Stimulated activated CD8-positive, alpha-beta memory T cell treated with anti-CD3 and anti-CD28 coated beads, Interleukin-2, amount 100 ng/mL, for 48 hours (primary cell): ENCODE measurements at places on chromosomes 2 and 18.

GRCh38 chr2:49033394-49034185 lies 120.7 kb downstream of the FSHR start:
- no peak for DNase-seq

GRCh38 chr2:20557635-20558034 lies 93.3 kb downstream of the HS1BP3 start:
- no peak for DNase-seq

DNA sequence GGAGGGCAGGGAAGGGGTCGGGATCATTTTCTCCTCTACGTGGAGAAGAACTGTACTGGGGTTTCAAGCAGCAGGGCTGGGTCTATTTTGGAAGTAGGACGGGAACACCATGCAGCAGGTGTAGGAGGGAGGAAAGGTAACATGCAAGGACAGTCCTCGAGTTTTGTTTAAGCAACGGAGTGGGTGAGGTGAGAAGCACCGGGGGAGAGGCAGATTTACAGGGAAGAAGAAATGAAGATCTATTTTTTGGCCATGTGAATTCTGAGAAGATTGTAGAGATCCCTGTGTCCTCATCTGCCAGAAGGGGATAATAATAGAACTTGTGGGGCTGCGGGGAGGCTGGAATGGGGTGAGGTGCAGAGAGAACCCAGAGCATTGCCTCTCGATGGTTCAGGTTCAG lies 85.6 kb downstream of the INPP5D start:
- no peak for DNase-seq

- DNase-seq, result no peak
Observed at GRCh38 chr2:190357600-190357999, 14.2 kb downstream of the INPP1 start.

- no peak for DNase-seq
Observed at GRCh38 chr2:188668017-188668680, 306.0 kb upstream of the COL3A1 start.

GRCh38 chr2:114219456-114219855 lies 223.0 kb upstream of the DPP10 start:
- no peak for DNase-seq

DNA sequence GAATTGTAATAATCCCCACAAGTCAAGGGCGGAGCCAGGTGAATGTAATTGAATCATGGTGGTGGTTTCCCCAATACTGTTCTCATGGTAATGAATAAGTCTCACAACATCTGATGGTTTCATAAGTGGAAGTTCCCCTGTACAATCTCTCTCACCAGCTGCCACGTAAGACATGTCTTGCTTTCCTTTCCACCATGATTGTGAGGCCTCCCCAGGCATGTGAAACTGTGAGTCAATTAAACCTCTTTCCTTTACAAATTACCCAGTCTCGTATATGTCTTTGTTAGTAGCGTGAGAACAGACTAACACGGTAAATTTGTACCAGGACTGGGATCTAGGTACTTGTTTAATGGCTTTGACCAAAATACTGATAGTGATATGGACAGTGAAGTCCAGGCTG lies 744.3 kb upstream of the REG3G start:
- no peak for DNase-seq

- DNase-seq, result no peak
Observed at GRCh38 chr2:235868224-235868623, 300.0 kb downstream of the GBX2 start.

DNA sequence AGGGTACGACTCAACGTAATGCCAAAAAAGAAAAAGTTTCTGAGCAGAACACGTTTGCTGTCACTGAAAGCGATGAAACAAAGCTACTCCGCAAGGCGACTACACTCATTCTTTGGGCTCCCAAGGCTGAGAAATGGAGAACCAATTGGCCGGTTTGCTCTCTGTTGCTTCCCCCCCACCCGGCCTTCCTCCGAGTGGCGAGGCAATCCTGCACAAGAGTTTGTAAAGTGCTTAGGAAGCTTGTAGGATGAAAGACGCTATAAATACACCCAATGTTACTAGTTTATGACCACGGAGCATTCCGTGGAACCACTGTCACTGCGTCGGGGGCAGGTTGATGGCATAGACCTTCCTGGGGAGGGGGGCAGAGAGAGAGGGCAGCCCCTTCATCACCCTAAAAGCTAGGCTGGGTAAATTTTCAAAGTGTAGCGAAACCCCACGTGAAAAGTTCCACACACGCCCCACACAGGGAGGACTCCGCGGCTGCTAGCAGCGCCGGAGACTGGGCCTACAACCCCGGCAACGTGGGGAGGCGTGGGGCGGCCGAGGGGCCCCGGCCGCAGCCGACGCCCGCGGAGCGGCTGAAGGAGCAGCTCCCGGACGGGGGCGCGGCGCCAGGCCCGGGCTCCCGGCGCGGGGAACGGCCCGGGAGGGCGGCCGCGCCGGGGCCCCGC lies 915 bp downstream of the CUL3 start:
- DNase-seq, result peak; percentile 3

DNA sequence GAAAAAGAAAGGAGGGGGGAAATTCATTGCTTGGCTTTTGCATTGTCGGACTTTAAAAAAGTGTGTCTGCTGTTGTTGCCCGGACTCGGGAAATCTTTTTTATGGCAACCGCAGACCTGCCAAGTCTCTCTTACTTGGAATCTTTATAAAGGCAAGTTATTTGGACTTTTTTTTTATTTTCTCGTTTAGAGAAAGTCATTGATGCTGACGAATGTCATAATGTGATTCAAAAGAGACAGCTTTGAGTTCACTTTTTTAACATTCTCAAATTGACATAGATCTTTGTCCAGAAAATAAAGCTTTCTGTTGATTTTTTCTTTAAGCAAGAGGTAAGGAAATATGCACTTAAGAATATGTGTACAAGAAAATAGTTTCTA lies 651 bp upstream of the ZNF521 start:
- no peak for DNase-seq

GRCh38 chr2:88656690-88657089 lies 29.4 kb upstream of the EIF2AK3 start:
- DNase-seq, result no peak

- DNase-seq, result no peak
Observed at GRCh38 chr2:15747603-15748471, 156.2 kb downstream of the DDX1 start.

GRCh38 chr18:8367217-8367988 lies 241.8 kb upstream of the RAB12 start:
- no peak for DNase-seq

GRCh38 chr2:38945911-38946310 lies 56.2 kb downstream of the ARHGEF33 start:
- DNase-seq, result no peak

DNA sequence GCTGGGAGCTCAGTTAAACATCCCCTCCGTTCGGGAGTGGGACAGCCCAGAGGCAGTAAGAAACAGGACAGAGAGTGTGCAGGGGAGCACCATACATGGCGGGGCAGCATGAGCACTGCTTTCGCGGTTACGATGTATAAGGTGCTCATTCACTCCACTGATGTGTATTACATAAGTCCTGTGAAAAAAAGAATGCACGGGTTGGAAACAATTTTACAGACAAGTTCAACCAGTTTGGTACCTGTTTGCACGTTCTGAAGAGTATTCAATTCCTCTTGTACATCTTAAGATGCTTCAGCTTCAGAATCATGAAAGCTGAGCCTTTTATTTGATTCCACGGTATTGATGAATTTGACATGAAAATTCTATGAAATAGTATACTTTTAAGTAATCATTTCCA lies 97.8 kb upstream of the NETO1 start:
- DNase-seq, result no peak

DNA sequence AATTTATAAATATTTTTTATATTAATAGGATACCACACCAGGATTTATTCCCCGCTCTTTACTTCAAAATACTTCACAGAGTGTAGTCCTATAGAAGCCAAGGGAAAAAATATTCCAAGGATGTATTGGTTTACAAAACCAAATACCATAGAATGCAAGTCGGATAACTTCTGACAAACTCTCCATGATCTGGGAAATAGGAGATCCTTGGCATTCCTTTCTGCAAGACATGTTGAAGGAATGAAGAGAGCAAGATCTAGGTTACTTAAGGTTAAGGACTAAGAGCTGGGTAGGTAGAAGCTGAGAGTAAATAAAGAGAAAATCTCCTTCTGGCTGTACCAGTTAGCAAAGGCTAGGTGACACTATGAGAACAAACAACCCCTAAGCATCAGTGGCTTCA lies 141.2 kb downstream of the LRATD1 start:
- no peak for DNase-seq

DNA sequence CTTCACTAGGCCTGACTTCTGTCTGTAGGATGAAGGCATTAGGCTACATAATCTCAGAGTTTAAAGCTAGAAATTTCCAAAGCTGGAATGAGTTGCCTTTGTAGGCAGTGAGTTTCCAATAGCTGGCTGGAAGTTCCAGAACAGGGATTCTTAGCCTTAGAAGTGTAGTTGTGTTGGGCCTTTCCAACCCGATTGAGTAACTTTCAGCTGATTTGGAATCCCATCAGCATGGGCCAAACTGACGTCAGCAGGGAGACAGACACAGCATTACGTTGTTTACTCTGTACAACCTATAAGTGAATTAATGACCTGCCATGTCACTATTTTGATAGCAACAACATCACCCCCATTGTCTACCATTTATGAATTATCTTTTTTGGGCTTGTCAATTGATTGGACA lies 56.9 kb downstream of the SETBP1 start:
- DNase-seq, result no peak

DNA sequence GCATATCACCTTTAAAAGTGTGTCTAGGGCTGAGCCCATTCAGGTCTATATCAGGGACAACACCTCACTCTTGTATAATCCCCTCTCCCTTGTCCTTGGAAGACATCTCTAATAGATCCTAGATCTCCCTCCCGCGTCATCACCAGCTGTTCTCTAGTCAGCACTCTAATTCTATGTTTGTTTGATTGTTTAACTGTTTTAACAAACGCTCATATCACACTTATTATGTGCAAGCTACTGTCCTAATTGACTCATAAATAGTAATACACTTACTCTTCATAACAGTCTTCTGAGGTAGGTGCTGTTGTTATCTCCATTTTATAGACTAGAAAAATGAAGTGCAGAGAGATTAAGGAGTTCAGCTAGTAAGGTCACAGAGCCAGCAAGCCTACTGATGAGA lies 1.6 kb upstream of the ERMN start:
- no peak for DNase-seq

GRCh38 chr2:152396051-152396511 lies 61.1 kb downstream of the FMNL2 start:
- no peak for DNase-seq

- no peak for DNase-seq
Observed at GRCh38 chr2:8629402-8629801, 52.5 kb upstream of the ID2 start.

GRCh38 chr2:37877457-37878315 lies 47.4 kb upstream of the RMDN2 start:
- DNase-seq, result no peak

DNA sequence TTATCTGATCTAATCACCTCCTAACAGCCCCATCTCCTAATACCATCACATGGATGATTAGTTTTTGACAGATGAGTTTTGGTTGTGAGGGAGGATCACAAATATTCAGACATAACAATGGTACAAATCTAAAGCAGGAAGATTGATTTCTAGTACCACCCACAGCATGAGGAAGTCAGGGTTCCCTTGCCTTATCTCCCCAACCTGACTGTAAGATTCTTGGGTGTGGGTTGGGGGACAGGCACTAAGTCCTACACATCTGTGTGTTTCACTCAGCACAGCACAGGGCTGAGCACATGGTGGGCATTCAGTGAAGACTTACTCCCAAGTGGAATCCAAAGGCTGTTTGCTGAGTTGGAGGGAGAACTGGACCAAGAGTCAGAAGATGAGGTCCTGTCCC lies 93.8 kb upstream of the CXCR4 start:
- no peak for DNase-seq

DNA sequence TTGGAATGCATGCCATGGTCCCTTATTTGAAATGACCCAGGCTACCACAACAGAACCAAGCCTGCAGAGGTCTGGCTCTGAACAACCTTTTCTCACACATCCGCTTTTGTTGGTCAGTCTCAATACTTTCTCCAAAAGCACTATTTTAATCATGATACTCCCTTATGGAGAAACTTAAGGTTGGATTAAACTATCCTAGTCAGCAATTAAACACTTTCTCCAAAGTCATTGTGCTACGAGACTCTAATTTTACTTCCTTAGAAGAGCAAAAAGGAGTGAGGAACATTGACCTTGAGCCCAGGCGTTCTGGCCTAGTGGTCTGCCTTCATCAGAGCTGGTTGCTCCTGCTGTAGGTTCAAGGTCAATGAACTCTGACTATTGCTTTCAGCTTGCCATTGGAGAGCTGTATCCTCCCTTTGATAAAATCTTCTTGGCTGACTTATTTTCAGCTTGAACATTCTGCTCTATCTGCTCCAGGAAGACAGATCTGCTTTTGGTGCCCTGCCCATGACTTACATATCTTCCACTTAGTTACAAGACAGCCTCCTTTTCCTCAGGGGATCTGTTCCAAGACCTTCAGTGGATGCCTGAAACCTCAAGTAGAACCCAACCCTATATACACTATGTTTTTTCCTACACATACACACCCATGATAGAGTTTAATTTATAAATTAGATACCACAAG lies 91.2 kb downstream of the NCKAP5 start:
- DNase-seq, result no peak

DNA sequence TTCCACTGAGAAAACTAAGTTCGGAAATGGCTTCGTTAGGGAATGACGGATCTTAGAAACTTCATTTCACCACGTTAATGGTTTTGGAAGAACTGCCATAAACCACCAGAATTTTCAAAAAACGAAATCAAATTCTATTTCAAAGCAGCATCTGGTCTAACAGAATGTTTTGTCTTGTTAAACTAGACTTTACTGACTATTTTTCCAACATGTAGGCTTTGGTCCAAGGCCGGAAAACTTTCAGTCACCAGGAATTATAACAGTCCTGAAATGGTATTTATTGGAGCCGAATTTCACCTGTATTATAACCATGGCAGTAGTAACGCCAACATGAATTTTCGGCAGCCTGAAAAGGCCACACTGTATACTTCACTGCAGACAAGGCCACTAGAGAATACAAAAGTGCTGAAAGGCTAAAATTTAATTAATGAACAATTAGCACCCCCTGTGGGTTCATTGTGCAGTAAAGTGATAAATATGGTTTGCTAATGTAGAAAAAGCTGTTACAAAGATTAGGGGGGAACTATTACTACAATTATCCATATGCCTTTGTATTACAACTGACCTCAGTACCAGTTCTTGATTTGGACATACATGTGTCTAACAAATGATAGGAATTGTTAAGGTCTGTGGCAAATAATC lies 116.4 kb downstream of the ZNF521 start:
- DNase-seq, result no peak

DNA sequence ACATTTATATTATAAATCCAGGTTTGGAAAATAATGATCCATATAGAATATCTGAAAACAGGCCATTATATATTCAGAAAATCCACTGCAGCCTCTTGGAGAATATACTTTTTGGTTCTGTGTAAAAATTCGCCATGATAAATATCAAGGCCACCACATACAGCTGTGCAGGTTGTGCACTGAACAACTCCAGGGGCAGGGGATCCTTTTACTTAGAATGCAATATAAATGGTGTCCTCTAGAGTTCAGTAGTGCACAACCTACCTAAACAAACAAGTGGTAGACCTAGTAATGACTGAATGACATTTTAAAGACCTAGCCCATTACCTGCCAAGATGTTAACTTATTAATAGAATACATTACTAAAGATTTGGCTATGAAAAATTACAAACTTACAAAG lies 22.4 kb downstream of the MOGAT1 start:
- DNase-seq, result no peak

GRCh38 chr18:10262566-10262965 lies 191.9 kb upstream of the APCDD1 start:
- no peak for DNase-seq
